ENCODE measurements at places on chromosomes 1 and 21. TPM values are rescaled to one million over a fixed set of nuclear protein-coding genes. Genes with fewer than 3 reads are reported as not detected.

The HPCAL4 gene
- not detected for total RNA-seq

The FAM78B gene
- total RNA-seq, result not detected

The GJB3 gene
- total RNA-seq, result 0.35 TPM

The GNG4 gene
- total RNA-seq, result not detected

The ESPN gene
- total RNA-seq, result 0.15 TPM

The SEMA4A gene
- total RNA-seq, result 0.93 TPM

The FMOD gene
- total RNA-seq, result 0.93 TPM

The LINGO4 gene
- total RNA-seq, result not detected

The PAQR7 gene
- 7.5 TPM for total RNA-seq

The HAO2 gene
- not detected for total RNA-seq

The AMY1C gene
- not detected for total RNA-seq

The SLC1A7 gene
- not detected for total RNA-seq

The TMEM52 gene
- total RNA-seq, result 0.18 TPM

Data from glomerular endothelial cell (primary cell).